Prostate gland (tissue), 2 donors: ENCODE measurements at places on chromosomes 6 and 20. TPM values are rescaled to one million over a fixed set of nuclear protein-coding genes. Genes with fewer than 3 reads are reported as not detected.

DNA sequence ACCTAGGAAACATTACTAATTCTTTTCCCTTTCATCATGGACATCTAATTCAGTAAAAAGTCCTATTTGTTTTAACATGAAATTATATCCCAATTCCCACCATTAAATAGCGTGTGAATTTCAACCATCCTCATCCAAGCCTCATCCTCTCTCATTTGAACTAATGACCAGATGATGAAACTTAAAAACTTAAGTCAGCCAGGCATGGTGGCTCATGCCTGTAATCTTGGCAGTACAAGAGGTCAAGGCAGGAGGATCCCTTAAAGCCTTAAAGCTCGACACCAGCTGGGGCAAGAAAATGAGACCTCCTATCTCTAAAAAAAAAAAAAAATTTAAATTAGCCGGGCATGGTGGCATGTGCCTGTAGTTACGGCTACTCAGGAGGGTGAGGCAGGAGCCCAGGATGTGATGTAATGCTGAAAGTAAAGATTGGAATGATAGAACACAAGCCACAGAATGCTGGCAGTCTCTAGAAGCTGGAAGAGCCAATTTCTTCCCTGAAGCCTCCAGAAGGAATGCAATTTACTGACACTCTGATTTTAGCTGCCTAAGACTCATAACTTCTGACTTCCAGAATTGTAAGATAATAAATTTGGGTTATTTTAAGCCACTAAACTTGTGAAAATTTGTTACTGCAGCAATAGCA is 27.1 kb upstream of the HAO1 start:
- peak; percentile 13 for DNase-seq

DNA sequence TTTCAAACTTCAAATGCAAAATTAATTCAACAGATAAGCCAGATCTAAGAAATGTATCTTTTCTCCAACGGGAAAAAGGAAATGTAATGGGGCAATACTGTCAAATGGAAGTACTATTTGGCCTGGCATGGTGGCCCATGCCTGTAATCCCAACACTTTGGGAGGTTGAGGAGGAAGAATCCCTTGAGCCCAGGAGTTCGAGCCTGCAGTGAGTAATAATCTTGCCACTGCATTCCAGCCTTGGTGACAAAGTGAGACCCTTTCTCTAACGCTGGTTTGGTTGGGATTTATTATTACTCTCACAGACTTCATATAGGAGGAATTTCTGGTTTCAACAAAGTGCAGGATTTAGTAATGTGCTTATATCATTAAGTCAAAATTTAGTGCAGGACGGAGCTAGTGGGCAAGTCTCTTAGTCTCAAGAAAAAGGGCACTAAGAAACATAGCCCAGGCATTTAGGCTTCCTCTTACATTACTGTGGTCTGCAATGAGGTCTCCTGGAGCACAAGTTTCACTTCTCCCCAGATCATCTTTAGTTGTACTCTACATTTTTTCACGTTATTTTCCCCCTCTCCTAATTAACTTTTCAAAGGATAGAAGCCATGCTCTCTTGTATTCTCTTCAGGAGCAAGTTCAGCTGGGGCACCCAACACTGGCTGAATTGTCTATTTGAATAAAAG is 23.1 kb downstream of the TRIM27 start:
- no peak for DNase-seq

DNA sequence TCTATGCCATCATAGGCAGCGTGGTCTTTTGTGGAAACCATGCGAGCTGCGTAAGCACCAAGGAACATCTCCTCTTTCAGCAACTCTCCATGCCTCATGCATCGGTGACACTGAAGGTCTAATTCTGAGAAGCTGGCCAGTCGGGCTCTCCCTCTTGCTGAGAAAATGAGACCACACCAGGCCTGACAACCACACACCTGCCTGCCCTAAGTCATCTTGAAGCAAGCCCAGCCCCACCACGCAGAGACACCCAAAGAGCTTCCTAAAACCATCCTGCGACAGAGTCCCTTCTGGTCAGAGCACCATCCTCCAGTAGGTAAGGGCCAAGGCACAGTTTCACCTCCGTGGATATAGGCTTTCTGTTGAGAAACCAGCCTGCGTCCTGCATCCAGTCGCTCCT is 26.6 kb downstream of the PREX1 start:
- no peak for DNase-seq

- DNase-seq, result no peak
Measured at GRCh38 chr6:70312165-70312745, 9.4 kb upstream of the COL9A1 start.

The AGPAT1 gene
- total RNA-seq, result 113 TPM

DNA sequence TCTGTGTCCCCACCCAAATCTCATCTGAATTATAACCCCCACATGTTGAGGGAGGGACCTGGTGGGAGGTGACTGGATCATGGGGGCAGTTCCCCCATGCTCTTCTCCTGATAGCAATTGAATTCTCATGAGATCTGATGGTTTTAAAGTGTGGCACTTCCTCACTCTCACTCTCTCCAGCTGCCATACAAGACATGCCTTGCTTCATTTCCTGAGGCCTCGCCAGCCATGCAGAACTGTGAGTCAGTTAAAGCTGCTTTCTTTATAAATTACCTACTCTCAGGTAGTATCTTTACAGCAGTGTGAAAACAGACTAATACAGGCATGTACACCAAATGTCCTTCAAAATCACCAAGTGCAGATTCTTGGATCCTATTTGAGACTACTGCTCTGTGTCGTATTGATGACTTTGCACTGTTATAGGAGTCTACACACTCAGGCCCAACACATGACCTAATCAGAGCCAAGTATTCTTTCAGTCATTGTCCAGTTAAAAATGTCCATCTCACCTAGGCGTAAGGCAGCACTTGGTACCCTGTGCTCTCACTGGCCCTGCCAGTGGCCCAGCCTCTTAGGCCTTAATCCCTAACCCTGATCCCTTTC is 52.8 kb upstream of the UST start:
- no peak for DNase-seq

- DNase-seq, result no peak
Measured at GRCh38 chr6:157860505-157860991, 37.5 kb downstream of the SNX9 start.

- DNase-seq, result no peak
Measured at GRCh38 chr6:31686483-31686882, 5.6 kb upstream of the LY6G5C start.

- no peak for DNase-seq
Measured at GRCh38 chr6:36463676-36464075, 20.9 kb downstream of the KCTD20 start.

DNA sequence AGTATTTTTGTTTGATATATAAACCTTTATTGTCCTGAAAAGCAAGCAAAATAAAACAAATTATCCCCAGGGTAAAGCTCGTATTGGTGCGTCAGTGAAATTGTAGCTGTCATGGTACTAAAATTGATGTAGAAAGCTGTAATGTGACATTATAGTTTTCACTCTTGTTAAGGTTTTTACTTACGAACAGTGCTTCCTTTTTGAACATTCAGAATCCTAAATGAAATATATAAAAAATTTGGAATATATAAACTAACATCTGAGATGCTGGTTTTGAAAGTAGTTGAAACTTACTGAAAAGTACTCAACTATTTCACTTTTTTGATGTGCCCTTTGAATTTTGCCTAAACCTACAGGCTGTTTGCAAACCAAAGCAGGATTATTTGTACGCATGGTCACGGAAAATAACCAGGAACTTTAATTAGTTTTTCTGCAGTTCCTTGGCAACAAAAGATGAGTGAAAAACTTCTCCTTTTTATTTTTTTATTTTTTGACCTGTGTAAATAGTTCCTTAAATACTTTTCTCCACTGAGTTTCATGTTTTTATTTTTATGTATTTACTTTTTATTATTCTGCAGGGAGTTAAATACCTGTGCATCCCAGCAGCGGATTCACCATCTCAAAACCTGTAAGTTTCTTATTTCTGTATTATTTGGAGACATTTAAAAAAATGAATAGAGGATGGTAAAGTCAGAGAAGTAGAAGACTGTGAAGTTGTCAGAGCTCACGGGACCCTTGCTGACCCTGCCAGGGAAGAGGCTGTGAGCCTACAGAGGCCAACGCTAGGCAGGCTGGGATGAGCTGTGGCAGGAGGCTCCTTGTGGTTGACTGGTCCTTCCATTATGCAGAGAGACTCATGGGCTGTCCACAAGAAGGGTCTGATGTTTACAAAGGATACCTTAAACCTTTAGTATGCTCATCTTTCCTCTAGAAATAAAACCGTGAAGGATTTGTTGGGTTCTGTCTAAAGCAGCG is 42.5 kb downstream of the DUSP22 start:
- no peak for DNase-seq

The NQO2 gene
- 34.3 TPM for total RNA-seq

DNA sequence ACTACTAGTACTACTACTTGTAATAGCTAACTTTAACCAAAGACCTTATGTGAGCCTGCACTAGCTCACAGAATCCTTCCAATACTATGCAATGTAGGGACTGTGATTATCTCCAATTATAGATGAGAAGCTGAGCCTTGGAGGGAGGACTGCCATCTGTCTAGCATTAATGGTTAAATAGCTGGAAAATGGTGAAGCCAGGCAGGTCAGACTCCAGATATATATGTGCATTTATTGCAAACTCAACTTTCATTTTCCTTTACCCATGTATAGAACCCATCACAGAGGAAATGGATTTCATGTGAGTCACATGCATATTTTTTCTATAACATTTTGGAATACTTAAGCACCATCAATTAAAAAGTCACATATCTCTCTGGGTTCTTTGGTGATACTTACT is 229.9 kb downstream of the BCAS1 start:
- no peak for DNase-seq

The HTR1E gene
- total RNA-seq, result not detected

GRCh38 chr6:107075951-107076381 is 39.3 kb downstream of the BEND3 start:
- DNase-seq, result peak; percentile 56

The SNX21 gene
- total RNA-seq, result 68.4 TPM

The CAGE1 gene
- total RNA-seq, result 1.2 TPM

DNA sequence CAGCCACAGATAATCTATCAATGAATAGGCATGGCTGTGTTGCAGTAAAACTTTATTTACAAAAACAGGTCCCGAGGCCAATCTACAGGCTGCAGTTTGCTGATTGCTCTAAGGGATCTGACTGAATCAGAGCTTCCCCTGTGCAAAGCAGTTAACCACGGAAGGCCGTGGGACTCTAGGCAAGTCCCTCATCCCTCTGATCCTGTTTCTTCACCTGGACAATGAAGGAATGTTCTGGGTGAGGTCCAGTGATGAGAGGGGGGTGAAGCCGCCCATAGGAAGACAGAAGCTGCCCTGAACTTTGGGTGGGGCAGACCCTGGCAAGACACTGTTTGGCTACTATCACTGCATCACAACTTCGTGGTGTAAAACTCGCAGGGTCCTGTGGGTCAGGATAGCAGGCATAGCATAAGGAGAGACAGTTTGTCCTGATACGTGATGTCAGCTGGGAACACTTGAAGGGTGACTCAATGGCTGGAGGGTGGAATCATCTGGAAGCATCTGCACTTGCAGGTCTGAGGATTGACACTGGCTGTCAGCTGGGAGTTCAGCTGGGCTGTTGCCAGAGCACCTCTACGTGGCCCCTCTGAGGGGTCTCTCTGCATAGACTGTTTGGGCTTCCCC is 33.3 kb upstream of the TGM2 start:
- no peak for DNase-seq

- no peak for DNase-seq
Measured at GRCh38 chr20:47876311-47877088, 91.2 kb upstream of the SULF2 start.

The CD24 gene
- 336 TPM for total RNA-seq

The RFX6 gene
- 0.74 TPM for total RNA-seq

DNA sequence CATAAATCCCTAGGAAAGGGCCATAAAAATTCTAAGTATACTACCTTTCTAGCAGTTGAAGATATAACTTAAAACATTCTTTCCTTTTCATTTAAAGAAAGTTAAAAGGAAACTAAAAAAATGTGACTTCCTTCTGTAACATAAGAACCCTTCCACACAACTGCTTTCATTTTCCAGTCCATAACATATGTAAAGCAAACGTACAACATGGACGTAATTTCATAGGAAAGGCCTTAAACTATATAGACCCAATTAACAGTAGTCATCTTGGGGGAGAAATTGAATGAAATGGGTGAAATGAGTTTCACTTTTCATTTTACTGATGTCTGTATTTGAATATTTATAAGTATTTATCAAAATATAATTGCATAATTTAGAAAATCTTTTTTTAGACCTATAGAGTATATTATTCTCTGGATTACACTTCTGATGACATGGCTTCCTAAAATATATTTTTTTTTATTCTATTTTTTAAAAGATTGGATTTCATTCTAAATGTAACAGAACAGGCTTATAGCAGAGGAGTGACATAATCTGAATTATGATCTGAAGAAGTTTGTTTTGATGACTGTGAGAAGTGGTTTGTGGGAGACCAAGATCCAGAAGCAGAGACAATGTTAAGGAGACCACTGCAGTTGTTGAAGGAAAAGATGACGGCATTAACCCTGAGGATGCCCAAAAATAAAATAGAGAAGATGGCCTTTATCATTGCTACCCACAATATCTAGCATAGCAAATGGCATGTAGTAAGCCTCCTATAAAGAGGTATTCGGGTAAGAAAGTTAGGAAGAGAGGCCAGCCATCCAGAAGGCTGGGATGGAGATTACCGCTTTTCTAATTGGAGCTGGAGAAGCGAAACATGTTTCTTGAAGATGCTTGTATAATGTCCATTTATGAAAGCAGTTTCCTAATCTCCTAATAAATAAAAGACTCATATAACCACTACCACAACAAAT is 260.4 kb downstream of the PTPRK start:
- no peak for DNase-seq

- DNase-seq, result peak; percentile 51
Measured at GRCh38 chr6:73264446-73264845, 1.4 kb upstream of the KHDC1 start.

DNA sequence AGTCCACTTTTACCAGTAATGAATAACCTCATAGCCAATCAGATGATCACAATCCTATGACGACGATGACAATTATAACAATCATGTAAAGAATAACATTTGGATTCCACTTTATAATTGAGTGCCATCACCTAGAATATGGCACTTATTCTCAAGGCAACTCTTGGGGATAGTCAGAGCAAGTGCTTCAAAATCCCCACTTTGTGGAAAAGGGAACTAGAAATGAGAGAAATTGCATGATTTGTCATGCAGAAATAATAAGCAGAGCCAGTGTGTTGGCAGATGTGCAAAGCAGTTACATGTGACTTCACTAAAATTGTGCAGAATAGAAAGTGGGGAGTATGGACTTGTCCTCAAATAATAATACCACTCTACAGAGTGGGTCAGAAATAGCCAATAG is 41.3 kb downstream of the FRK start:
- no peak for DNase-seq

DNA sequence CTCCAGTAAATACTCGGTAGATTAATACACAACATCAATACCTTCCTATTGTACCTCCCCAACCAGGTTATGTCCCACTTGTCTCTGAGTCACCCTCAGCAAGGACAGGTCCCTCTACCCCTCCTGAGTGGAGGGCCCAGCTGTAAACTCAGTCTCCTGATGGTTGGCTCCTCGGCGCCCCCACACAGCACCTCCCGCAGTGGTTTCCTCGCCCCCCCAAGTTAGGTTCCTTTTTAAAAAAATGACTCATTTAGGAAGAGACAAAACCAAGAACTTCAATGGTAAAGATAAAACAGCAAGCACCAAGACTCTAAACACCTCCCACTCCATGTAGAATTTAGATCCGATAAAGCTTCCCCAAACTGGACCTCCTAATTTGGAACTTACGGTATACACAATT is 83.5 kb downstream of the TRERF1 start:
- DNase-seq, result no peak

GRCh38 chr6:168778201-168778600 is 337.2 kb downstream of the SMOC2 start:
- no peak for DNase-seq
